ENCODE measurements at places on chromosomes 6 and 20.

- no peak for DNase-seq
- no peaks in the 10 kb centered on the region for H3K27me3 ChIP-seq
- H3K36me3 ChIP-seq = no peaks in the 10 kb centered on the region
- no peak overlapping the region for H3K27ac ChIP-seq
- H3K4me3 ChIP-seq = no peak overlapping the region
These were observed 67.9 kb downstream of the ARMC2 start for GRCh38 chr6:108916026-108916686.

DNA sequence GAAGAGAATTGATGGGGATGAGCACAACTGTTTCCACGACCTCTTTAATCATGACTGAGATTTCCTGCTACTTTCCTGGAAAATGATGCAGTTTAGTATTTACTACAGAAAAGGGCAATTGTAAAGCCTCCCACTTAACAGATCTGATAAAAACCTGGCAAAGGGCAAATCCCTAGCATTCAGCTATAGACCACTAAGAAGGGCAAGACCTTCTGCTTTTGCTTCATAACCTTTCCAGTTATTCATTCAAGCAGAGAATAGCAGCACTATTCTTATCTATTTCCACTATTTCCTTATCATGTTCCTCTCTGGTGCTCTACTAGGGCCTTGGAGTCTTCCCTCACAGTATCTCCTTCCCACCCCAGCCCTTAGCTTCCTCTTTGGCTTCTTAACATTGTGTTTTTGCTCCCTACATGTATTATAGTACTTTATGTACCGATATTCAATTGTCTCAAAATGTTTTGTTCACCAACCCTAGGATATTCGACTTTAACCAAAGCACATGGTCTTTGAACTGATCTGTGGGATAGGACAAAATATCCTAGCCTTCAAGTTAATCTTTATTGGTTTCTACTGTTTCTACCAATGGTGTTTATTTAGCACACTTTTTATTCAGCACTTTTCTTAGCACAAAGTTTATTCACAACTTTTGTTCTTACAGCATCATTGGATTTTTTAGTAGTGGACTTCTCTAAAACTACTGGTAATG, 32.7 kb upstream of the MANEA start:
- DNase-seq = no peak
- H3K4me1 ChIP-seq = no peaks in the 10 kb centered on the region
- no peaks in the 10 kb centered on the region for H3K36me3 ChIP-seq
- H3K4me3 ChIP-seq = no peak overlapping the region

- H3K36me3 ChIP-seq = no peaks in the 10 kb centered on the region
- H3K4me3 ChIP-seq = no peak overlapping the region
- DNase-seq = peak; percentile 86
- H3K4me1 ChIP-seq = peaks cover 8% of the 10 kb centered on the region
These were observed 199.1 kb downstream of the CENPW start for GRCh38 chr6:126539022-126539421.

GRCh38 chr6:142839686-142840040, 105.3 kb downstream of the HIVEP2 start:
- H3K27me3 ChIP-seq = no peaks in the 10 kb centered on the region
- peaks cover 49% of the 10 kb centered on the region for H3K4me1 ChIP-seq
- DNase-seq = no peak
- H3K4me3 ChIP-seq = no peak overlapping the region
- no peaks in the 10 kb centered on the region for H3K36me3 ChIP-seq

GRCh38 chr6:167347226-167347625, 22.3 kb downstream of the TTLL2 start:
- H3K27ac ChIP-seq = no peak overlapping the region
- H3K36me3 ChIP-seq = no peaks in the 10 kb centered on the region
- no peak for DNase-seq
- no peaks in the 10 kb centered on the region for H3K4me1 ChIP-seq

DNA sequence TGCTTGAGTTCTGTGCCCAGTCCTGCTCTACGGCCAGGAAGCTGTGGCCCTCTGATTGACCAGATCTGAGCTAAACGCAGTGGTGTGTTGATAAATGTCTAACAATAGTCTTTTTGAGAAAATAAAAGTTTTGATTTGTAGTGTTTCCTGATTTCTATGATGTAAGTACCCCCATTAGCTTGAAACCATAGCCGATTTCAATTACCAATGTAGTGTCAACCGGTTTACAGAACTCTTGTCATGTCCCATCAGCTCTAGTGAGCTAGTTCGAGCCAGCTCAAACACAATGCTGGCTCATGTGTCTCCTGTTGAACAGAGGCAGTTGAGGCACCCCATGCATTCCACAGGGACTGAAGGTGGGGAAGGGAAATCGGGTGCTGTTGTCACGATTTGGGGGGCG, 56.7 kb upstream of the ZMYND8 start:
- no peak overlapping the region for H3K4me3 ChIP-seq
- no peak for DNase-seq
- no peaks in the 10 kb centered on the region for H3K36me3 ChIP-seq
- H3K27me3 ChIP-seq = no peaks in the 10 kb centered on the region

DNA sequence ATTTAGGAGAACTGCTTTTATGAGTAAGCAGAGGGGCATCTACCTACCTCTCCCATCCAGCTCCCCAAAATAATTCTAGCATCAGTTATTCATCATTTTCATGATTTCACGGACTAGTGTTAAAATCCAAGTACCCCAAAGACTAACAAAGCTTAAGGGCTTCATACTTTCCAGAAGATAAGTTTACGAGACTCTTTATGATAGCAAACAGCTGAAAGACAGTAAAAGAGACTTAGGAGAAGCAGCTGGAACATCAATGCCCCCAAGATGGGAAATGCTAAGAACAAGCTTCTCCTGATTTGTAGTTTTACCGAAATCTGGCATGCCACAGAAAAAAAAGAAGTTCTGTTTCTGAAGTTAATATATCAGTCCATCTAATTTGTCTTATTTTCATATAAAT, 70.0 kb downstream of the COL12A1 start:
- H3K27me3 ChIP-seq = no peaks in the 10 kb centered on the region
- no peak overlapping the region for H3K4me3 ChIP-seq
- H3K27ac ChIP-seq = no peak overlapping the region

- H3K27ac ChIP-seq = no peak overlapping the region
- no peak overlapping the region for H3K4me3 ChIP-seq
- H3K27me3 ChIP-seq = no peaks in the 10 kb centered on the region
- H3K36me3 ChIP-seq = no peaks in the 10 kb centered on the region
- DNase-seq = no peak
These were observed 25.9 kb upstream of the AIG1 start for GRCh38 chr6:143034689-143035334.

DNA sequence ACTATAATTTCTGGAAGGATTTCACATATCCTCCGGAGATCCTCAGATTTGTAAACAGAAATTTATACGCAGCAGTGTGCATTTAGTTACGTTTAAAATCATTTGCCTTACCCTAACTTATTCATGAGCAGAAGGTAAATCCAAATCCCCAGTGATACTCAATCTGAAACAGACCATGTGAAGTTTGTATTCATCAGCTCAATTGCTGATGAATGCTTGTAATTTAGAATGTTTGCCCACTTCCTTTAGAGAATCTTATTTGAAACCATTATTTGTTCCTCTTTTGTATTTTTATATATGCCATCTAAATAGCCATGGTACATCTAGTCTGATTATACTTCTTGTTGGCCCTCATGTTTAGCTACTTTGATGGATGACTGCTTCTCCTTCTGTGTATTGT, 15.4 kb downstream of the TAAR1 start:
- H3K36me3 ChIP-seq = no peaks in the 10 kb centered on the region
- DNase-seq = no peak
- no peak overlapping the region for H3K4me3 ChIP-seq
- no peaks in the 10 kb centered on the region for H3K4me1 ChIP-seq

DNA sequence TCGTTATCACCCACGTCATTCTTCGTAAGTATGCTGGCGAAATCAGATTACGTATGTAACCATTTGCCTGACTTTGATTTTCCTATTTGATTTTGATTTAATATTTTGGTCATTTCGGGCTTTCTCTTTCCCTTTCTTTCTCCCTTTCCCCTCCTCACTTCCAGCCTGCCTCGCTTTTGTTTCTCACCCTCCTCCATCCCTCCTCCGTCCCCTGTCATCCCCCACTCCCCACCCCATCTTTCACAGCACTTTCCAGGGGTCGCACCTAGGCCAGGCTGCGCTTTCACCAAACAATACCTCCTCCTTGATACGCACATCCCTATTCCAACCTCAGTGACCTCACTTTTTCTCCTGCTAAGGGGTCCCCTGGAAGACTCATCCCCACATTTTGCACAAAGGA, 194.6 kb upstream of the SNX9 start:
- no peak overlapping the region for H3K27ac ChIP-seq
- DNase-seq = no peak
- peaks cover 19% of the 10 kb centered on the region for H3K4me1 ChIP-seq
- no peaks in the 10 kb centered on the region for H3K36me3 ChIP-seq

DNA sequence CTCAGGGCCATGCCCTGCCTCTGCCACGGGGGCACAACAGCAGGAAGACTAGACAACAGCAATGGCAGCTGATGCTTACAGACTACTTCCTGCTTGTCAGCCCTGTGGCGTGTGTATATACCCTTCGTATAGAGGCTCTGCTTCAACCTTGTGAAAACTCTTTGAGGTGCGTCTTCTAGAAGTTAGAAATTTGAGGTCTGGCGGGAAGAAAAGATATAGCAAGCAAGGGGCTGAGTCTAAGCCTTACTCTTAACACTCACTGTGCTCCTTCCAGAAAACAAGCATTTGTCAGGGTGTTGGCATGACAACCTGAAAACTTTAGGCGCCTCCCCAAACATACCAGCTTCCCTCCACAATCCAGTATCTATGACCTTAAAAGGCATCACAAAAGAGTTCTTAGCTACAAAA, 33.3 kb downstream of the JPH2 start:
- H3K27me3 ChIP-seq = no peaks in the 10 kb centered on the region
- peak; percentile 68 for DNase-seq
- peak overlapping the region; percentile 59 for H3K27ac ChIP-seq

DNA sequence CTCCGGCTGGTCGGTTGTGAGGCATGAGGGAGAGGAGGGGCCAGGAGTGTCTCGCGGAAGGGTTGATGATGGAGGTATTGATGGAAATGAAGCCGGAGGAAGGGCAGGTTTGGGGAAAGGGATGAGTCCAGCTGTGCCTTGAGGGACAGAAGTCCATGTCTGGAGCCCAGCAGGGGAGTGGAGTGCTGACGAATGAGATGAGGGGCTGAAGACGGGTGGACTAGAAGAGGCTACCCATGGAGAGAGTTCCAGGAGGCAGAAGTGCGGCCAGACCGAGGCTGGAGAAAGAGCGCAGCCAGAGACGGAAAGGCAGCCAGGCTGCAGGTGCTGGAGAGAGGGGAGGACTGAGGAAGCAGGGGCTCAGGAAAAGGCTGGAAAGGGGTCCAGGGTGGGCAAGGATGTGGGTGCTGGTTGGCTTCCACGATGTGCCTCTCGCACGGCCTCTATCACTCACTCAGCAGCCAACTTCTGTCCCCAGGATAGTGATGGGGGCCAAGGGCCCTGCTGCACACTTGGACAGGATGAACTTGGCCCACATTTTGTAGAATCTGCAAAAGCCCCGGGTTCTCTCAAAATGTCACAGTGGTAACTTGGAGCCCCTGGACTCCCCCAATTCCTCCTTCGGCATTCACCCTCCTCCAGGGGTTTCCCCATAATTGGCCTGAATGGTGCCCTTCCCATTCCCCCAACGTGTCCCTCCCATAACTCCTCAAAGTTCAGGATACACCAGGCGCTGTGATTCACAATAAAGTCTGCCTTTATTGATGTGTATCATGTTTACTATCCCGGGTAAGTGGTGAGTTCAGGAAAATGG, 627 bp upstream of the EIF6 start:
- H3K27me3 ChIP-seq = no peaks in the 10 kb centered on the region
- peak overlapping the region; percentile 69 for H3K27ac ChIP-seq
- peak overlapping the region; percentile 89 for H3K4me3 ChIP-seq
- no peaks in the 10 kb centered on the region for H3K36me3 ChIP-seq
- peaks cover 5% of the 10 kb centered on the region for H3K4me1 ChIP-seq

DNA sequence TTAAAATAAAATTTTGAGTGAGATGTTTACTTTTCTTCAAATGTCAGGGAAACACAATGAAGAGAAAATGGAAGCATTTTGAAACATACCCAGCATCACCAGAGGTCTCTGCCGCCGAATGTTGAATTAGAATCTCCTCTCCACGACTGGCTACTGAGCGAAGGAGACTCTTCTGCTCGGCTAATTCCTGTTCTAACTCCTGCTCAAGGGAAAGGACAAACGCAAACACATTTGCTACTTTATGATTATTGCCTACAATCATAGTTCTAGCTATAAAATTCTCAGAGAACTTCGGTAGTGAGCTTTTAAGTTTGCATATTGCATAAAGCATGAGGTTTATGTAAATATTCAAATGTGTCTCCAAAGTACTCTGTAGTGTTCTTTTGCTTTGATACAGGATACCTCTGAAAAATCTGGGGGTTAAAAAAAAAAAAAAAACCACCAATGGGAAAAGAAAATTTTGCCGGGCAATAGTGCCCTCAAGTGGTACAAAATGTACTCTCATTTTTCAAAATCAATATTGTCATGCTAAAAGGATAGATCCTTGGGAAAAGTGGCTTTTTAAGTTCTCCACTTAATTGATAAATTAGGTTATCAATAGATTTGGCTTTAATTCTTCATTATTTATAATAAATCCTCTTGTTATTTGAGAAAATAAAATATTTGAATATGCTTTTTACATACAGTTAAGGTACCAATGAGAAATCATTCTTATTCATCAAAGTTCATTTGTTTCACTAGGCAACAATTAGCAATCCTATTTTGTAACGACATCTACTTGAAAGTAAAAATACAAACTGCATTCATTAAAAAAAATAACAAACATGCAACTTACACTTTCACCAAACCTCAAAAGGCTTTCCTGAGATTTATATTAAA, 369.0 kb downstream of the SYNE1 start:
- DNase-seq = peak; percentile 50
- no peaks in the 10 kb centered on the region for H3K27me3 ChIP-seq
- H3K36me3 ChIP-seq = peaks cover 25% of the 10 kb centered on the region
- no peak overlapping the region for H3K27ac ChIP-seq
- no peak overlapping the region for H3K4me3 ChIP-seq

GRCh38 chr20:3339076-3339475, 68.4 kb downstream of the DNAAF9 start:
- H3K4me3 ChIP-seq = no peak overlapping the region
- no peaks in the 10 kb centered on the region for H3K4me1 ChIP-seq
- H3K27ac ChIP-seq = no peak overlapping the region
- no peak for DNase-seq
- peaks cover 36% of the 10 kb centered on the region for H3K36me3 ChIP-seq

- no peaks in the 10 kb centered on the region for H3K36me3 ChIP-seq
- H3K4me1 ChIP-seq = peaks cover 11% of the 10 kb centered on the region
- H3K4me3 ChIP-seq = no peak overlapping the region
- H3K27me3 ChIP-seq = no peaks in the 10 kb centered on the region
- peak; percentile 81 for DNase-seq
These were observed 17.1 kb downstream of the NAPB start for GRCh38 chr20:23404196-23404595.

DNA sequence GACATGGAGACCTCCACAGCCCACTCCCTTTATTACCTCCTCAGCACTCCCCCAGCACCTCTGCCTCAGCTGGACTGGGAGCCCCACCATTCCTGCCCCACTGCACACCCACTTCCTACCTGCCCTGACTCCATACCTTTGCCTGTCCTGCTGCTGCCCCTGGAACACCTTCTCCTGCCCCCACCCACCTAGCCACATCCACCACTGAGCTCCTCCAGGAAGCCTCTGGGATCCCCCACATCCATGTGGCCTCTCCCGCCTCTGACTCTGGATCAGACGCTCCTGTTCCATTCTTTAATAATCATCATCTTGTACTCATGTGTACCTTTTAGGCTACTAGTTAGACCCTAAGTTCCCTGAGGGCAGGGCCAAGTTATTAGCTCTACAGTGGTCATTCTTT, 2.2 kb upstream of the SDCBP2 start:
- H3K4me3 ChIP-seq = no peak overlapping the region
- peaks cover 41% of the 10 kb centered on the region for H3K4me1 ChIP-seq
- H3K27me3 ChIP-seq = no peaks in the 10 kb centered on the region
- H3K36me3 ChIP-seq = peaks cover 3% of the 10 kb centered on the region

Measured in GM23248 (cell line).